Natural killer cell treated with Interleukin-12 subunit alpha and Interleukin-12 subunit beta and Interleukin-15 and Interleukin-18, amount 100 ng/mL, for 72 hours (primary cell): ENCODE measurements at places on chromosomes 12 and 14. TPM values are rescaled to one million over a fixed set of nuclear protein-coding genes. Genes with fewer than 3 reads are reported as not detected.

The POMT2 gene
- 16.1 TPM for total RNA-seq

The RDH5 gene
- 10.2 TPM for total RNA-seq

The OR6S1 gene
- not detected for total RNA-seq

GRCh38 chr14:94054401-94054800 lies 26.6 kb downstream of the DDX24 start:
- DNase-seq: no peak

DNA sequence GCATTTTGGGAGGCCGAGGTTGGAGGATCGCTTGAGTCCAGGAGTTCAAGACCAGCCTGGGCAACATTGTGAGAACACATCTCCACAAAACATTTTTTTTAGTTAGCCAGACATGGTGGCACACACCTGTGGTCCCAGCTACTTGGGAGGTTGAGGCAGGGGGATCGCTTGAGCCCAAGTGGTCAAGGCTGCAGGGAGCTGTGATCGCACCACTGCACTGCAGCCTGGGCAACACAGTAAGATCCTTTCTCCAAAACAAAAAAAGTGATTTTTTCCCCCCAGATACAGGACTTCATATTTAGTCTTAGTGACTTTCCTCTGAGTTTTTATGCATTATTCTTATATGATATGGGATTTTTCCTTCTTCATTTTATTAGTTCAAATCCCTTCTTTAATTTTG lies 20.2 kb downstream of the OXA1L start:
- no peak for DNase-seq

GRCh38 chr12:22866406-22866805 lies 241.4 kb downstream of the ETNK1 start:
- no peak for DNase-seq

DNA sequence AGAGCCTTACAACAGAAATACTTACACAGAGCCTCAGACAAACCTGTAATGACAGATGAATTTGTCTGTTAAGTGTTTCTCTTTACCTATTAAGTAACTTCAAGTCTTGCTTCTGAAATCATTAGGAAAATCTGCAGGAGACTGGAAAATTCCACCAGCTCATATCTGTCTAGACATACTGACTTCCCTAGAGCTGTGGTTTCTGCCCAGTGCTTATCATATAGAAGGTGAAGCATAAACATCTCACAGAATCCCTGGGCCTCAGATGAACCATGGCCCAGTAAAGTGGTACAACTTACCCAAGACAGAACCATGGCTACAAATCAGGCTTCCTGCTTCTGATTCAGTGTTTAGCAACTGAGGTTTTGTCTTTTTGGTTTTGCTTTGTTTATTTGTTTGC lies 91.6 kb downstream of the EGLN3 start:
- DNase-seq: no peak

- DNase-seq: no peak
Observed at GRCh38 chr14:98130691-98131090, 1141.3 kb downstream of the BCL11B start.

GRCh38 chr14:97710726-97711125 lies 913.5 kb downstream of the VRK1 start:
- DNase-seq: no peak

GRCh38 chr12:44377443-44378187 lies 498.5 kb downstream of the NELL2 start:
- no peak for DNase-seq

- DNase-seq: no peak
Observed at GRCh38 chr12:78407722-78408121, 456.9 kb upstream of the SYT1 start.

GRCh38 chr14:86897224-86897623 lies 1095.8 kb downstream of the GALC start:
- no peak for DNase-seq

DNA sequence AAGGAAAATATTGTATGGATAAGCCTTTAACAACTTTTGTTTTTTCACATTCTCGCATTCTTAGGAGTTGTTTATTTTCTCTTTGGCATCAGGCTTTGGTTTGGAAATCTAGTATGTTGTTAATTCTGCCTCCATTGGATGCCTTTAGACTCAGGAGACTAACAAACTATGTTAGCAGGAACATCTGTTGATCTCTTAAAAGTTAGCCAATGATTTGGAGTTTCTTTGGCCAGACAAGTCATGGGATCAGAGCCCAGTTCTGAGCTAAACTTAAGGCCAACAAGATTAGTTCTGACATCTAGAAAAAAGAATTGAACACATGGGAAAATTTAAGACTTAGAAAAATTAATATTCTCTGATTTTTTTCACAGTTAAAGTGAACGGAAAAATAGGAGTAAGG lies 35.3 kb upstream of the STRAP start:
- no peak for DNase-seq

DNA sequence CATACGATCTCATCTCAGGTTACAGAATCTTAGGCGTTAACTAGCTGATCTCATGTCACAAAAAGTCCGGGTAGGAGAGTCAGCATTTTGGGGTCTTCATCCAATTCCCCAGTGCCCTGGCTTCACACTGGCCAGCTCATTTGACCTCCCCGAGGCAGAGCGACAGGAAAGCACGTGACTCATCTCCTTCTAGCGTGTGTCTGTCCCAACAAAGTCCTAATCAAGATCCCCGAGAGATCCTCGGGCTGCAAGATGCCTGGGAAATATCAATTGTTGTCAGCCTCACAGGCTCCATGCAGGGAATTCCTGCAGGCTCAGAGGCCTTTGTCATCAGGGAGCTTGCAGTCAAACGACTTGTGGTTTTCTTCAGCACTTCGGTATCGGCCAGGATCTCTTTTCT lies 57.5 kb downstream of the ZNF664 start:
- no peak for DNase-seq

DNA sequence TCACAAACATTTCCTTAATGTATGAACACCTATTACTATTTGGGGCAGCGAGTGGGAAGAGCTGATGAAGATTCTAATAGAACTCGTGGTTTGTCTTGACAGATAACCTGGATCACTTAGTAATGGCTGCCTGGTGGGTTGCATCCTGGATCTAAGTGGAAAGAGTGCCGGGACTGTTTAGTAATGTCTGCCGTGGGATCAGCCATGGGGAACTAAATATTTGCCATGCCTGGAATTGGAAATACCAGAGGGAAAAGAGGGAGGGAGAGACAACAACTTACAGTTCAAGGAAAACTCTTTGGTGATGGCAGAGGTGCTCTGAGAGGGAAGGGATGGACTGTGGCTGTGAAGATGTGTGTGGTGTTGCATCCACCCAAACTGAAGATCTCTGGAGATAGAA lies 21.3 kb upstream of the CCDC63 start:
- no peak for DNase-seq

GRCh38 chr14:51317373-51317772 lies 77.3 kb downstream of the TMX1 start:
- no peak for DNase-seq

DNA sequence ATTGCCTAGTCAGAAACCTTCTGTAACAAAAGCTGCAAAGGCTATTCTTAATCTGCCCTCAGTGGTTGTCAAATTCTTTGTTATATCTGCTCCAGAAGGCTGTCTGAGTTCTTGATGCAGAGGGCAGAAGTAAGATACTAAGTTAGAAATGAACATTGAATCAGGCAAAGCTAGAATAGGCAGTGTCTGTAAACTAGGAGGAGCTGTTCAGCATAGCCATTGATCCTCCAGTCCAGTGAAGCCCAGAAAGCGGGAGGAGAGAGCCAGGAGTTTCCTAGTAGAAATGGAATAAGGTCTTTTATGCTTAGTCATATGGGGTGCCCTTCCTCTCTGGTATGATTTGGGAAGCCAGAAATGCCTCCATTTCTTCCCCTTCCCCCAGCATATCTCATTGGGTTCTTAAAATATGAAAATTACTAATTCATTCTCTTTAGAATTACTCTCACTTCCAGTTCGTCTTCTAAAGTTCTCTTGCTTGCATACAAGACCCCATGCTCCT lies 76.2 kb downstream of the APAF1 start:
- no peak for DNase-seq
